ENCODE measurements at places on chromosomes 11 and 22.

- no peak for DNase-seq
These were observed 8.8 kb downstream of the LSP1 start for GRCh38 chr11:1861435-1862411.

DNA sequence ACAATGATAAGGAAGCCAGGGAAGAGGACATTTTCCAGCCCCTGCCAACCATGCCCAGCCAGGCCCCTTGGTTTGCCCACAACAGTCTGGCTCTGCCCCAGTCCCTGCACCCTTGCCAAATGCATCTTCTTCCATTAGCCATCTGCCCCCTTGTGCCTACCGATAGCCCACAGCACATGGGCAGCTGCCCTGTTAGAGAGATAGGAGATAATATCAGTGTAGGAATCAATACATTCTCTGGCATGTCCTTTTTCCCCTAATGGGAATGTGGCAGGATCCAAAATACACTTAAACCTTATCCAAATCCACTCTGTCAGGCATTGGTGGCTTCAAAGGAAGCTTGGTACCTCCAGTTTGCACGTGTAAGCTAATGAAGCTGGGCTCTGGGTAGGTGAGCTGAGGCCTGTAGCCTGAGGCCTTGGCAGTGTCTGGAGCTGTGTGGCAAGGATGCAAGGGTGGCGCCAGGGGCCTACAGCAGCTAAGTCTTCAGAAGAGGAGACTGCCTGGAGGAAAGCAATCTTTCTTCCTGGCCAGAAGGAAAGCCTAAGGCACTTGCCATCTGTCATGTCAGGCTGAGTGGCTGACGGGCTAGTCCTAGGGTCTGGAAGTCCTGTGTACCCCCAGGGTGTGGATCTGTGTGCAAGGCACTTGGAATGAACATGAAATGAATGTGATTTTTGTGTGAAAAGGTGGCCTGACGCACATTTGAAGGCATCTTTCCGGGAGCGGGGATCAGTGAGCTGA, 164.2 kb upstream of the TBCEL start:
- no peak for DNase-seq

DNA sequence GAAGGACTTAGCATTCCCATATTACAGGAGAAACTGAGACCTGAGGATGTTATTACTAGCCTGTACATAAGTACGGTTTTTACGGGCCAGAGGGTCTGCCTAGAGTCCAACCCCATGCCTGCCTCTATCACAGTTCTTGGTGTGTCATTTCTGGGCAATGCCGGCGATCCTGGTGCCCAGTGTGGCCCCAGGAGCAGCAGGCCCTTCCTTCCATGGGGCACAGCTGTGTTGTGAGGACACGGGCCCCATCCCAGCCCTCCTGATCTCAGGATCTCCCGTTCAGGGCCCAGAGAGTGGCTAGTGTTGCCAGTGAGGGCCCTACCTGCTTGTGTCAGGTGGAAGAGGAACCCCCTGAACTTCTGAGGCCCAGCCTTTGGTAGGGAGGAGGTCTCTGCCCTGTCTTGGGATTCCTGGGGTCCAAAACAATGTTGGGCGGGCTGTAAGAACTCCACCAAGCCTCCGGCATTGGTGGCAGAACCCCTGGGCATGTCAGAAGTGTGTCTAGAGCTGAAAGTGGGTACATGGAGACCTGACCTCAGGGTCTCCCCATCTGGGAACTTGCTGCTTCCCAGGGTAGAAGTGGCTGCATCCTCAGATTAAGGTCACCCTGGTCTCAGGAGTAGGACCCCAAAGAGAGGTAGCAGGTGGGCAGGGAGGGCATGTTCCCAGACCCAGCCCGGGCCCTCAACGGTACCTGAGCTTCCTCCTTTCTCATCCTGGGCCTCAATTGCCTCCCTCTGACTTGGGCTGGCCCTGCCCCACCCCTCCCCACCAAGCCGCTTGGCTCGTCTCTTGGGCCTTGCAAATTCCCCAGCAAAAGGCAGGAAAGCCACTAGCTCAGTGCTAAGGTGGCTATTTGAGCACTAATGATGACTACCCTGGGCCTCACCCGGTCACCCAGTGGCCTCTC, 74.6 kb upstream of the KCNQ1OT1 start:
- no peak for DNase-seq

DNA sequence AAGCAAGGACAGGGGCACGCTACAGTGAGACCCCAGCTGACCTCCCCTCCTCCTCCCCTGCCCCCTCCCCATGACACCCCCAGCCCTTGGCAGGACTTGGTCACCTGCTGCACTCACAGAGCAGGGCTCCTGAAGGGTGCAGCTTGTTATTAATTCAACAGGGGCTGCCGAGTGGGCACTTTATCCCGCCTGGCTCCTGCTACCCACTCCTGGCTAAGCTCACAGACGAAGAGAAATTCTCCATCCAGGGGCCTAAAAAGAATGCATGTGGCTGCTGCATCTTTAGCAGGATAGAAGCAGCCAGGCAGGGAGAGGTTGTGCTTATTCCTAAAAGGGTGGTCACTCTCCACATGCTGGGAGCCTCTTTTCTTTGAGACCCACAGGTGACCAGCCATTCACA, 40.3 kb downstream of the GALNT18 start:
- no peak for DNase-seq

- no peak for DNase-seq
These were observed 70.0 kb downstream of the NARS2 start for GRCh38 chr11:78504708-78505107.

- peak; percentile 48 for DNase-seq
These were observed 72.5 kb upstream of the AMPD3 start for GRCh38 chr11:10382518-10382917.

GRCh38 chr11:96259134-96259830, 83.7 kb downstream of the MAML2 start:
- no peak for DNase-seq

GRCh38 chr11:34827228-34827627, 89.0 kb downstream of the APIP start:
- no peak for DNase-seq

DNA sequence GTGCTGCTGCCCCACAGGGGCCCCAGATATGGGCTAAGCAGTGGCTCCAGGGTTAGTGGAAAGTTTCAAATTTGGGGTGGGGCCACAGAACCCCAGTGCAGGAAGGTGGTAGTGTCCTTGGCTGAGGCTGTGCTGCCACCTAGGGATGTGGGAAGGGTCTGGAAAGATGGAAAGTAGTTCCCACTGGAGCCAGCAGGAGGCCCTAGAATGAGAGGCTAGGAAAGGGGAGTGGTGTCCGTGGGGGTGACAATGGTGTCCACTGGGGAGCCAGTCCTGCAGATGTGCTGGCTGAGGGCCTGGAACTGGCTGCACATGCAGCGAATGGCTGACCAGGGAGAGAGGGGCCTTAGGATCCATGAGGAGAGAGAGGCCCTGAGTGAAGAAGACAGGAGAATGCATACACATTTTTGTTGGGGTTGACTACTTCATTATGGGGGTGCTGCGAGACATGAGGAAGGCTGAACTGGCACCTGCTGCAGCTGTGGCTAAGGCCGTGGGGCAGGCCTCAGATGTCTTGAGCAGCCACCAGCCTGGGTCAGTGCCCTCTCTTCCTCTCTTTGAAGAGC, 21.1 kb downstream of the RFPL3 start:
- DNase-seq = peak; percentile 44

DNA sequence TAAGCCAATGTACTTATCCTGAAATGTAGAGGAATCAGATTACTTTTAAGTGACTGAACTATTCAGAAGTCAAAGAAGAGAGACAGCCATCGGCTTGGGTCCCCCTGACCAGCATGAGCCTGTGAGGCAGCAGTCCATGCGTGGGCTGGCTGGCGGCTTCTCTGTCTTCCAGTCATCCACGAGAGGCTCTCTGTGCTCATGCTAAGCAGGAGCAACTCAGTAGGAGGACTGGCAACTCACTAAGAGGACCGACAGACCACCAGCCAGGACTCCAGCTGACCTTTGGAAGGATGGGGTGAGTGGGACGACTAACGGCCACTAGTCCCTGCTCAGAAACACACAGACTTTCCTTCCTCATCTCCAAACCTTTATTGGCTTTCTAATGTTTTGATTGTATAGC, 43.6 kb downstream of the ARFGAP3 start:
- no peak for DNase-seq

GRCh38 chr11:79514290-79514689, 73.5 kb upstream of the TENM4 start:
- DNase-seq = no peak

DNA sequence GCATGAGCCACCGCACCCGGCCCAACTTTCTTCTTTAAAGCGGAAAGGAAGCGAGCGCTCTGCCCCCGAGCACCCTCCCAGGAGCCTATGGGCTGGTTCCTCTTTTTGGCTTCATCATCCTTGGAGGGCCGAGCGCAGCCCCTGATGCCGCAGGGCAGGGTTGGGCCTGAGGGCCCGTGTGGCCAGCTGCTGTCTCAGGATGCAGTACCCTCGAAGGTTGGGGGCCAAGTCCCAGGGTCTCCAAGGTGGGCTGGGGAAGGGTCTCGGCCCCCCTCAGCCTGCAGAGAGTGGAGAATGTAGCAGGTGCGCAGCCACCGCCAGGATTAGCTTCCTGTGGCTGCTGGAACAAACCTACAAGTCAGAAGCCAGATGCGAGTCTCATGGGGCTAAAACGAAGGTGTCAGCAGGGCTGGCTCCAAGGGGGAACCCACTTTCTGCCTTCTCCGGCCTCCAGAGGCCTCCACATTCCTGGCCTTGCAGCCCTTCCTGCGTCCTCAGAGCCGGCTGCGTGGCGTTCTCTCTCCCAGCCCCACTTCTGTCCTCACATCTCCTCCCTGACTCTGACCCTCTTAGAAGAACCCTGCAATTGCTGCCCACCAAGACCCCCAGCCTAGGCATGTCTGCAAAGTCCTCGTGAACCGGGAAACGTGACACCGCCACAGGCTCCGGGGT, 2.9 kb downstream of the PANX2 start:
- peak; percentile 79 for DNase-seq

DNA sequence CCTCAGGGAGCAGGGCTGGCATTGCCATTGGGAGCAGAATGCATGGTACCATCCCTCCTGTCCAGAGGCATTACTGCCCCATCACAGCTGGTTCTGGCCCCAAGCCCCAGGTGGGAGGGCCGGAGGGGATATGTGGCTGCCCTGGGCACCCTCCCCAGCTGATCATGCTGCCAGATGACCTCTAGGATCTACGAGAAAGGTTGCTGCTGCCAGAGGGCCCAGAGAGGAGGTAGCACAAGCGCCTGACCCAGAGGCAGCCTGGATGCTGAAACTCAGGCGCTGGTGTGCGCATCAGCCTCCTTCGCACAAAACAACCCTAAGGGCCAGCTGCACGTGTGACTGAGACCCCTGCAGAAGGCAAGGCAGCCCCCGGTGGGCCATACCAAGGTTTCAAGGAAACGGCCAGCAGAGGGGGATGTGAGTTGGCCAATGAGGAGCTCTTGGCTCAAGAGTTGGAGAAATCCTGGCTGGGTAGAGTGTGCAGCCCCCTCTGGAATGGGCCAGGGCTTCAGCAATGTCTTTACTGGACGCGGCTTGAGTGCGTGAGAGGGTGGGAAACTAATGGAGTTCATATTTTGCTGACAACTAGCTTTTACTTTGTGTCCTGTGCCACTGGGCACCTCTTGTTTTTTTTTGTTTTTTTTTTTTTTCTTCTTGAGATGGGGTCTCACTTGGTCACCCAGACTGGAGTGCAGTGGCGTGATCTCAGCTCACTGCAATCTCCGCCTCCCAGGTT, 88.3 kb upstream of the PARVA start:
- DNase-seq = no peak

DNA sequence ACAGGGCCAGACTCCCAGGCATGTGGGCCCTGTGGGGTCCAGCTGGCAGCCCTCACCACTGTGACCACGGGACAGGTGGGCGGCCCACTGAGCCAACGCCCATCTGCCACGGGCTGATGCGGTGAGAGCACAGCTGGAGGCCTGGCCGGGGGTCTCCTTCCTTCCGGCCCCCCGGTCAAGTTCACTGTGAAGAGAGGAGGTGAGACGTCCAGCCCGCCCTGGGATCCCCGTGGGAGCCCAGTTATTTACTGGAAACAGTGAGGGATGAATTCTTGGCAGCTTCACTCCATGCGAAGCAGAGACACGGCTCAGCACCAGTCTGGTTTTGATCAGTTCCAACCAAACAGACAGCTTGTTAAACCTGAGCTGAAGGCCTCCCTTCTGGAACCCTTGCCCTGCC, 38.7 kb downstream of the WNT11 start:
- no peak for DNase-seq

DNA sequence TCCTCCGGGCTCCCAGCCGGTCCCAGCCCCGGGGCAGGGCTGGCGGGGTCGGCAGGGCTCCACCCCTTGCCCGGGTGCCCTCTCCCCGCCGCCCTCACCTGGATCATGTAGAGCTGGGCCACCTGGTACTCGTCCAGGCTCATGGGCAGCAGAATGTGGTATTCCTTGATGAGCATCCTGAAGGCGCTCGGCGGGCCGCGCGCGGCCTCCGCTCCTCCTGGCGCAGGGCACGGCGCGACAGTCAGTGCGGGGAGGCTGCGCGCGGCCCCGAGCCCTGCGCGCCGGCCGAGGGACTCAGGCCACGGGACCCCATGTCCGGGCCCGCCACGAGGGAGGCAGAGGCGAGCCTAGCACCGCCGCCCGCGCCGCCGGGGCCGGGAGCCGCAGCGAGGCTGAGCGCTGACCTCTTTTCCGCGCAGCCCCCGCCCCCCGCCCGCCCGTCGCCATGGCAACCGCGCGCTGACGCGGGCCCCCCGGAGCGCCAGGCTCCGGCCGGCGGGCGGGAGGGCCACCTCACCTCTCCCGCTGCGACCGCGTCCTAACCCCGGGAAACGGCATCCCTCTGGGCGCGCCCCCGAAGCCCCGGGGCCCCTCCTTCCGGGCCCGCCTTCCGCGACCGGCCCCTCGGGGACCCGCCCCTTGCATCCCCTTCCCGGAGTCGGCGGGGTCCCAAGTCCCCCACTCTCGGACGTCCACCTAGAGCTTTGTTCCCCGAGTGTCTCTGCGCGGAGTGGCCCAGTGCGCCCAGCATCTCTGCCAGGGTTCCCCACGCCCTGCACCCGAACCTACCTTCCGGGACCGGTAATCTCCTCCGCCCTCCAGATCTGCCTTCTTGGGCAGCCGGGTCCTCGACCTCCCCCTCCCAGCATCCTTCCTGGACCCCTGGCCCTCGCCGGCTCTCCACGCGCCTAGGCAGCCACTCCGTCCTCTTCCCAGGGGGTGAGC, 886 bp downstream of the PITPNM1 start:
- peak; percentile 70 for DNase-seq

DNA sequence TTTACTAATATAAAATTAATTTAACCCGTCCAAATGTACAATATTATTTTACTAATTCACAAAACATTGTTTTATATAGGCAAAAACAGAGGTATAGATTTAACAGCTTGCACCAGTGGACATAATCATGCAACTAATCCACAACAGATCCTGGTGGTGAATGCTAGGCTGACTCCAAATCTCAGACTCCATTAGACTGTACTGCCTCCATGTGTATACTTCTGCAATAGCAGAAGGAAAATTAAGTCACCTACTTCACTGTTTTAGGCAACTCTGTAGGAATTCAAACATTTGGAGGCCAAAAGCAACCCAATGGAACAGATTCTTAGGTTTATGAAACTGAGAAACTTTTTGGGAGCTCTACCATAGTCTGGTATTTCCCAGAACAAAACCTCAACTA, 30.0 kb upstream of the RAB39A start:
- peak; percentile 66 for DNase-seq

GRCh38 chr11:122632181-122632824, 23.2 kb upstream of the UBASH3B start:
- no peak for DNase-seq

- peak; percentile 82 for DNase-seq
These were observed at the start of gene SH3BP1 for GRCh38 chr22:37639070-37639760. TSS of gene SH3BP1 (plus strand) at chr22:37639669. CDS start at chr22:37639788, 119 bp downstream.

- DNase-seq = no peak
These were observed 6.5 kb downstream of the EXPH5 start for GRCh38 chr11:108587109-108587508.

- DNase-seq = no peak
These were observed 38.2 kb upstream of the NARS2 start for GRCh38 chr11:78612721-78613377.

- peak; percentile 43 for DNase-seq
These were observed at the start of gene APOBEC3H for GRCh38 chr22:39097098-39098020. TSS of gene APOBEC3H (plus strand) at chr22:39097244. CDS start at chr22:39100279, 3,035 bp downstream.

All from NB4 (cell line).